ENCODE measurements at places on chromosomes 16 and 17.
A peak's percentile ranks its signal among the peaks of the same experiment; 100 is the strongest.

GRCh38 chr17:50893183-50893993 lies 27.2 kb upstream of the TOB1 start:
- DNase-seq = no peak

- no peak for DNase-seq
Observed at GRCh38 chr16:56203052-56203451, 11.8 kb downstream of the GNAO1 start.

- no peak for DNase-seq
Observed at GRCh38 chr17:72111336-72111923, 9.4 kb upstream of the SOX9 start.

DNA sequence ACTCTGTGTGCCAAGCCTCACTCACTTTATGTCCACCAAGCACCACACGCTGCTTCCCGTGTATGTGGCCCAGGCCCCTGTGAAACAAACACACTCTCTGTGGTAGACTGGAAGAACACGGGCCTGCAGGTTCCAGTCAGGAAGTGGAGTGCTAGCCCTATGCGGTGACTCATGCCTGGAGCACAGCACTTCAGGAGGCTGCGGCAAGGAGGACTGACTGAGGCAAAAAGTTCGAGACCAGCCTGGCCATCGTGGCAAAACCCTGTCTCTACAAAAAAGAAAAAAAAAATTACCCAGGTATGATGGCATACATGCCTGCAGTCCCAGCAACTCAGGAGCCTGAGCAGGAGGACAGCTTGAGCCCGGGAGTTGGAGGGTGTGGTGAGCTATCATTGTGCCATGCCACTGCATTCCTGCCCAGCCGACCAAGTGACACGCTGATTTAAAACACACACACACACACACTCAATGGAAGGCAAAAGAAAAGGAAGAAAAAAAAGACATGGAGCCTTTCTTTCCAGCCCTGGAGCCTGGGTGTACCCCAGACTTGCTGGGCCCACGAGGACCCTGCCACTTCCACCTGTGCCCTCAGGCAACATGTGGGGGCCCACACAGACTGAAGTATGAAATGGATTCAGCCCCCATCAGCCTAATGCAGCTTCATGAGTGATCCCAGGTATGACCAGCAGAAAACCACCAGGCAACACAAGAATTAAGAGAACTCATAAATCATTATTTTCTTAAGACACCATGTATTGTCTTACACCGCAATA lies 126.6 kb downstream of the ANKRD11 start:
- DNase-seq = peak; percentile 16

DNA sequence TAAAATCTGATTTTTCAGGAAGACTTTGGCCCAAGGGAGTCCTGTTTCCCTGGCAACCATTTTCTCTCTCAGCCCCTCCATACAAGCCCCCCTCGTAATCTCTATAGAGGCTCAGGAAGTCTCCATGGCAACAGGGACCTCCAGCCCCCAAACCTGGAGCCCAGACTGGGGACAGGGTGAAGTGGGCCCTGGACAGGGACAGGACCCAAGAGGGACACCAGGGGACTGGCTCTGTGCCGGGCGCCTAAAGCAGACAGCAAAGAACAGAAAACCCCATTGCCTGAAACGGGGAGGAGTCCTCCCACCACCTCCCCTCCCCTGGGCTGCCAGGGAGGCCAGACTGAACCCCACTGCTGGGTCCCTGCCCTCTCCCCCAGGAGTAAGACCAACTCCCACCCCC lies 40.6 kb downstream of the CPNE2 start:
- no peak for DNase-seq

DNA sequence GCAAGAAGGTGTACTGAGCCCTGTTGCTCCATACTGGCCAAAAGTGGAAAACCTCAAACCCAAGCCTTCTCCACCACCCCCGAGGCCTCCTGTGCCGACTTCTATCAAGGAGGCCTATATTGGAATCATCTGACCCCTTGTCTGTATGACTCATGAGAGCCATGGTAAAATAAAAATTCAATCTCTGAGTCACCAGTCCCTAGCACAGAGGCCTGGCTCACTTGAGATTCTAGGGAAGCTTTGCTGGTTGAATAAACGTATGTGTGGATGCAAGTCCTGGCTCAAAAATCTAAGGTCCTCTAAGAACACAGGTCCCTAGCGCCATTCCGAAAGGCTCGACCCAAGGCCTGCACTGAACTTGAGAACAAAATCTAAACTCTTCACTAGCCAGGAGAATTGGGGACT lies 15.0 kb downstream of the NSMCE1 start:
- no peak for DNase-seq

GRCh38 chr17:15462976-15463772 lies 4.2 kb downstream of the CDRT4 start:
- DNase-seq = no peak

All from NK-92 treated with Interleukin-12 subunit alpha and Interleukin-12 subunit beta, amount 100 ng/mL, for 24 hours (cell line).